CD4-positive, alpha-beta T cell treated with Interleukin-2 at 100 ng/mL for 4 hours (primary cell): ENCODE measurements at places on chromosomes 11 and 22.

- DNase-seq, result no peak
Observed at GRCh38 chr22:31895411-31896123, 48.8 kb upstream of the YWHAH start.

GRCh38 chr11:38791346-38791961 lies 2193.4 kb upstream of the RAG2 start:
- DNase-seq, result peak; percentile 1

GRCh38 chr11:118311518-118311917 lies 7.0 kb downstream of the CD3E start:
- DNase-seq, result peak; percentile 70

DNA sequence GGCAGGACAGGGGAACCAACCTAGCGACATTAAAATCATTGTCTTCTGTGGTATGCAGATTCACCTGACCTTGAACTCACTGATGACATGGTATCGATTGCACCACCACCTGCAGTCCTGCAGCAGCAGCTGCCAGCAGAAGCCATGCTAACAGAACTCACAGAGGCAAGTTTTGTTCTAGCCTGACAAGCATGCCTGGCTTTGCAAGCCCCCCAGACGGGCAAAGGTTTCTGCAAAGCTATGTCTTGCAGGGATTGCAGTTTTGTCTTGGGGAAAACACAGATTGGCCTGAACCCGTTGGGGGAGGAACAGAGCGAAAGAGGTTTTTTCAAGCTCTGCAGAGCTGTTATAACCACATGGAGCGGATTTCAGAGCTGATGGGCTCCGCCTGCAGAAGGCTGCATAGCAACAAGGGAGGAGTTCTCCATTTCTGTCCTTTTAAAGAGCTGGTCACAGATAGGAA lies 221.0 kb downstream of the HIPK3 start:
- DNase-seq, result no peak

GRCh38 chr11:17719028-17719937 lies at the start of gene MYOD1:
Gene MYOD1 (plus strand): TSS chr11:17719571. CDS start chr11:17719783, 212 bp downstream.
- DNase-seq, result no peak

DNA sequence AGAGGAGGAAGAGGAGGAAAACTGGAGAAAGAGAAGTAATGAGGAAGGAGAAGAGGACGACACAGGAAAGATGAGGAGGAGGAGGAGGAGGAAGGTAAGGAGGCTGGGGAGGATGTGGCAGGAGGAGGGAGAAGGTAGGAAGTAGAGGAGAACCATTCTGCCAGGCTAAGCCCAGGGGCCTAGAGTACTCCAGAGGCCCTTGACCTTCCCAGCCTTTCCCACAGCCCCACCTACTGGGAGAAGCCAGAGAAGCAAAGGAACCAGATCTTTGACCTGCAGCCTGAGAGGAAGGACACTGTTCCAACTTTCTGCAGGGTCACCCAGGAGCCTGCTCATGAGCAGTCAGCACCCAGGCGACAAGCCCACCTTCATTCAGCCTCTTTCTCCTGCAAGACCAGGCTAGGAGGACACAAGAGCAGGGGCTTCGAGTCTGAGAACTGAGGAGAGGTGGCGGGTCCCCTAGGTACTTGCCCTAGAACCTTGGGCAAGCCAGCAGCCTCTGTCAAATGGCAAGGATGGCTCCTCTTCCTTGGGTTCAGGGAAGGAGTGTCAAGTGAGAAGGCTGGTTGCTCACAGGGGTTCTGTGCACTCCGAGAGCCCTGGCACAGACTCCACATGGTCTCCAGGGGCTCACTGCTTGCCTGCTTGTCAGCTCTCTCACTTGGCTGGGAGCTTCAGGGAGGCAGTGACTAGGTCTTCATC lies 27.9 kb upstream of the OAF start:
- no peak for DNase-seq

- no peak for DNase-seq
Observed at GRCh38 chr11:86923999-86924766, 31.0 kb downstream of the FZD4 start.

DNA sequence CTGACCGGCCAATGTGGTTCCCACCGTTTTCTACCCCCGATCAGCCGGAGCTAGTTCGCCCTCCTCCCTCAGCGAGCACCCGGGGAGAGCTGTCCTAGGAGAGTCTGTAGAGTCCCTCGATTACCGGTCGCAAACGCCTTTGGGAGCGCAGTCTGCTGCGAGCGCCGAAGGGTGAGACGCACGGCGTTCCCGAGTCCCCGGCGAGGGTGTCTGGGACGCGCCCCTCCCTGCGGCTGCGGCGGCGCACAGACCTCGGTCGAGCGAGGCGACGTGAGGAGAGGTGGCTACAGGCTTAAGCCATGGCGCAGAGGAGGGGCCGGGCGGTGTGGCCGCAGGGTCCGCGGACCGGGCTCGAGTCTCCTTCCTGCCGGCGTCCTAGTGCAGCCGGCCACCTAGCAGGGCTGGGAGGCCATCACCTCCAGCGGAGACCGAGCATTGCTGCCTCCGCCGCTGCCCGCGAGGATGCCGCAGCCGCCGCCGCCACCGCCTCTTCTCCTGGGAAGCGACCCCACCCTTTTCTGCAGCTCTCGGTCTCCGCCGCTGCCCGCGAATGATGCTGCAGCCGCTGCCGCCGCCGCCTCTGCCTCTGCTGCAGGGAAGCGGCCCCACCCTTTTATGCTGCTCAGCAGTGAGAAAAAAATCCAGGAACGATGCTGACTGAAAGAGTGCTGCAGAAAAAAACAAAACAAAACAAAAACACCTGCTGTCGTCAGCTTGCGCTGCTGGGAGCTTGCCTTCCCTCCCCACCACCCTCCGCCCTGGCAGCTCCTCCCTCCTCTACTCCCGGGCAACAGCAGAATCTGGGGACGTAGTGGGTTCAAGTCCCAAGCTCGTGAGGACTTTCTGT lies at the start of gene MAP6:
Gene MAP6 (minus strand): TSS at position 588 of the 847 bp plus-strand sequence. CDS start 669 bp downstream, outside the sequence.
- no peak for DNase-seq

- peak; percentile 76 for DNase-seq
Observed at GRCh38 chr11:124961972-124962609, 8.1 kb downstream of the CCDC15 start.

GRCh38 chr11:9616042-9616675 lies 42.7 kb downstream of the WEE1 start:
- DNase-seq, result no peak

DNA sequence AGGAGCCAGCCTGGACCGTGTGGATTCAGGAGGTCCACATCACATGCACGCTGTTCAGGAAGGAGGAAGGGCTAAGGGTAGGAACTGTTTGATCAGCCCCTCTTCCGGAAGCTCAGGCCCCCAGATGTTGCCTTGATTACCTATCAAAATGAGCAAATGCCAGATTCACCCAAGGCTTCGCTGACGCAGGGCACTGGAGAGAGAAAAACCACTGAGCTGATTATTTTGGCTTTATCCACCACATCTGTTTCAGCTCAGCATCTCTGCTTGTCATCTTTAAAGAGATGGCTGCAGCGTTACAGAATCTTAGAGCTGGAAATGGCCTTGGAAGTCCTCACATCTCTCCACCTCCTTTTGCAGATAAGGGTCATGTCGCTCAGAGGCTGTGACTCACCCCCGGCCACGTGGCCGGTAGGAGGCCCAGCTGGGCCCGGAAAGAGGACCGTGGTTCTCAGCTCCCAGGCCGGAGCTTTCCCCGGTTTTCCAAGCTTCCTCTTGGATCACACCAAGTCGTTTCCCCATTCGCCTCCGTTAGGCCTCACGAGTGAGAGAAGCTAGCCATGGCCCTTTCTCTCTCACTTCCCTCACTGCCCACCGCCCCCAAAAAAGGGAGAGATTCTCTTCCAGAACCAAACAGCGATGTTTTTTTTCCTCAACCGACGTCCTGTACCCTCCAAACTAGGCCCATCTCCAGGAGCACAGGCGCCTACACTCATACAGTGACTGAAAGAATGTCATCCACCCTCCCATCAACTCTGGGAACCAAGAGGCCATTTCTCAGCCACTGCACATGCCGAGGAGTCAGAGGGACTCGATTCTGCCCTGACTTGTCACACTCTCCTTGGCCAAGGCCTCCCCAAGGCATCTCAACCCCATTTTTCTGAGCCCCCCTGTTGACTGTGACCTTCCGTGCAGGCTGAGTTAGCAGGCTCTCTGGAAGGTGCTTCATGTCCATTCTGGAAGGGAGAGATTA lies 37.6 kb downstream of the LIF start:
- DNase-seq, result no peak

GRCh38 chr11:34940026-34940677 lies 23.7 kb downstream of the PDHX start:
- DNase-seq, result no peak

- DNase-seq, result no peak
Observed at GRCh38 chr11:87125257-87125656, 87.5 kb downstream of the TMEM135 start.

DNA sequence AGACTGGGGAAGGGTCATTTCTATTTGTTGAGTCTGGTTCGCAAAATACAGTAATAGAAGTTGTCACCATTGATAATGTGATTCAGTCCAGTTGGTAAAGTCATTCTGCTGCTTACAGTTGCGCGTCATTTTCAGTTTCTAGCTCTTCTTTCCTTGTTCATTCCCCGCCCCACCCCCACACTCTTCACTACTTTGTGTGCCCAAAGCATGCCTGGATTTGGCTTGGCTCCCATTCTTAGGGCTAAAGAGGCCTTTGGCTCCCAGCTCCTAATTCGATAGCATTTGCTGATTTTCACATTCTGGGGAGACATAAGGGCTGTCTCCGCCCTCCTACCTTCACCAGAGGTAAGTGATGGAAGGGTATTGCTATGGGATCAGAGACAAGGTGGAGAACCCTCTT lies 43.0 kb downstream of the CECR2 start:
- DNase-seq, result no peak

DNA sequence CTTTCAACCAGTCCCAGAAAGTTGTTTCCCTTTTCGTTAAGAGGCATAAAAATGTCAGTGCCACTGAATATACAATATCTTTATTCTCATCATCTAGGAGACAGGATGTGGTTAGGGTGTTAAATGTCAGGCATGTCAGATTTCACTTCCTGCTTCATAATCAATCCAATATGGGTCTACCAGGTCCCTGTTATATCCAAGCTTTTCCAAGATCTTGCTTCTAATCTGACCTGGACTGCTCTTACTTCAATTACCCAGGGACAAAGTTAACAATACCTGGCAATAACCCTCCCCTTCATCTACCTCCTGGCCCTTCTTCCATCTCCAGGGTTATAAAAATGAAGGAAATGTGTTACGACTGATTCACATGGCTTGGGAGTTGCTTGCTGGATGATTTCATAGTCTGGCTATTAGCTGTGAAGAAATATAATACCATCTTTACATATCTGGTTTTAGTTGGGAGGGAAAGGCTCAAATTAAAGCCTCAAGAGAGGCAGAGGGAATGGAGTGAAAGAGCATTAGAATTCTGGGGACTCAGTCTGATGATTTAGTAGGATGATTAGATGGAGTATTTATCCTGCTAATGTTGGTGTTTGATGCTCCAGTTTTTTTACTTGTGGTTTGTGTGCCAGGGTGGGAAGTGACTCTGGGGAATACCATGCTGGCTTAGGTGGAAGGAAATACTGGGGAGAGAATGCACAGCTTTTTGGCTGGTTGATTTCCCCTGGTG lies 534.3 kb downstream of the ETS1 start:
- DNase-seq, result peak; percentile 46

- no peak for DNase-seq
Observed at GRCh38 chr11:17799147-17799546, 64.6 kb downstream of the KCNC1 start.

GRCh38 chr22:33020721-33021120 lies 37.5 kb downstream of the SYN3 start:
- DNase-seq, result no peak

GRCh38 chr22:39967996-39968972 lies 8.1 kb downstream of the TMA7B start:
- DNase-seq, result no peak
